ENCODE measurements at places on chromosomes 1 and 21.
A peak's percentile ranks its signal among the peaks of the same experiment; 100 is the strongest.

DNA sequence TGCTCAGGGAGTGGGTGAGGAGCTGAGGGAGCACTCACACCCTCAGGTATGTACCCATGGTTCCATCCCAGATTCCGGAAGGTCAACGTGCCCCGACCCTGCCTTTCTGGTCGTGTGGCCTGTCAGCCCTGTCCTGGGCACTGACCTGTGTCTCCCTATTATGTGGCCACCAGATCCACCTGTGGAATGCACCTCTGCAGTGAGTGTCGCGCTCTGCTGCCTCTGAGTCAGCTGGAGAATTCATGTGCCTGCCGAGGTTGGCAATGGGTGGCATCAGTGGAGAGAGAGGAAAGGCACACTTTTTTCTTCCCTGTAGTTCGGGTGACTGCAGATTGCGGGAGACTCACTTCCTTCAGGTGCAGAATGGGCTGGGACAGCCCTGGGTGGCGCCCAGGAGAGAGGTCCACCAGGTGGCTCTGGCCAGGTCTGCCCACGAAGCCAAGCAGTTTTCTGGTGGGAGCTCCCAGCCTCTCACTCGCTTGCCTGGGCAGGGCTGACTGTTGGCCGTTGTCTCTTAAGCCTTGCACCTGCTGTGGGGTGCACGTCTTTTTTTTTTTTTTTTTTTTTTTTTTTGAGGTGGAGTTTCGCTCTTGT lies 176.1 kb upstream of the TMEM51 start:
- no peak for DNase-seq

GRCh38 chr1:221289103-221289502 lies 409.9 kb downstream of the HLX start:
- DNase-seq = no peak

DNA sequence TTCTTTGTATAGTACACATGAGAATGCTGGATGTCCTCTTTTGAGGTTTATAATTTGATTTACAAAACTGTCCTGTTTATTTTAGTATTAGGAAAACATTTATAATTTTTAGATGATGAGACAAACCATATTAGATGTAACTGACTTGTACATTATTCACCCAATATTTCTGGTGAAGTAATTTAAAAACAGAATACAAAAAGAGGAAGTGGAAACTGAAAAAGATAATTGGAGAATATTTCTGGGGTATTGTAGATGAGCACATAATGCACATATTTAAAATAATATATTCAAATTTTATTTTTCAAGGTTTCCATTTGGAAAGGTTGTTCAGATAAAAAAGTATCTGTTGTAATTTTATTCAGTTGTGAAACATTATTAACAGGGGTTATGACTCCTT lies 40.7 kb downstream of the XPR1 start:
- no peak for DNase-seq

DNA sequence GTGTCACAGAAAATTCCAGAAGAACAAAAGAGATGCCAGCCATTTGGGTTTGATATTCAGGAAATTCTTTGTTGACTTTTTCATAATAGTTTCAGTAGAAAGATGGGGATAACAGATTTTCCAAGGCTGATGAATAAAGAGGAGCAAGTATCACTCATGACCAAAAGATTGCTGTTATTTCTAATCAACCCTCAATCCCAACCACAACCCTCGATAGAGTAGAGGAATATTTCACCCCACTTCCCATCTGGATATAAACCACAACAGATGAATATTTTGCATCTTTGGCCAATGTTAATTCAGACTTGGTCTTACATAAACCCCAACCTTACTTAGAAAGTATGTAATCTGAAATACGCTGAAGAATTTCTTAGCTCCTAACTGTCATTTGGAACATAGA lies 232.4 kb downstream of the SEC16B start:
- DNase-seq = no peak

- DNase-seq = no peak
These were observed 120.1 kb downstream of the AKT3 start for GRCh38 chr1:243729956-243730355.

- DNase-seq = peak; percentile 94
These were observed 70.2 kb upstream of the ERRFI1 start for GRCh38 chr1:8096105-8097011.

DNA sequence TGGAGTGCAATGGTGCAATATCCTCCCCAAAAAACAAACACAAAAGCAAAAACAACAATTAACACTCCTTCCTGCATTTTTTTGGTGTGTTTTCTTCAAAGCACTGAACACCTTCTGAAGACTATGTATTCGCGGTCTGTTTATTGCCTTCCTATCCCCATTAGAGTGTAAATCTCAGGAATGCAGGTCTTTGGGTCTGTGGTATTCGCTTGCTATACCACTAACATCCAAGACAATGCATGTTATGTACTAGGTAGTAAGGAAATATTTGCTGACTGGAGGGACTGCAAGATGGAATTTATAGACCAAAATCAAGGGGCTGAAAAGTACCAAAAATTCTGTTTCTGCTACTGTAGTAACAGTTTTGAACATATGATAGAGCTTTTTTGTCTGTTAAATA lies 299.4 kb downstream of the RYR2 start:
- no peak for DNase-seq

GRCh38 chr1:39268112-39268581 lies 63.7 kb downstream of the MACF1 start:
- peak; percentile 79 for DNase-seq

- DNase-seq = peak; percentile 82
These were observed 6.0 kb upstream of the PITHD1 start for GRCh38 chr1:23772049-23772853.

DNA sequence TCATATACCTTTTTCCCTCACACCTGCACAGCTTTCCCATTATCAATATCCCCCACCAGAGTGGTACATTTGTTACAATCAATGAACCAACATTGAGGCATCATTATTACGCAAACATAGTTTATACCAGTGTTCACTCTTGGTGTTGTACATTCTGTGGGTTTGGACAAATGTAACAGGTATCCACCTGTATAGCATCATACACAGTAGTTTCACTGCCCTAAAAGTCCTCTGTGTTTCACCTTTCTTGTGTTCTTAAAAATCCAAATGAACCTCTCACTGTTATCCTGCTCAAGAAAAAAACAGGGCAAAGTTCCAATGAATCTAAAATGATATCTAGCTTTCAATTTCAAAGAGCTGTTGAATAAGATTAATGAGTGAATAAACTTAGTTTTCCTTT lies 45.9 kb upstream of the NR5A2 start:
- DNase-seq = no peak

- DNase-seq = no peak
These were observed 8.6 kb upstream of the RCAN1 start for GRCh38 chr21:34623516-34623915.

GRCh38 chr1:220224033-220224432 lies 48.2 kb downstream of the RAB3GAP2 start:
- no peak for DNase-seq

GRCh38 chr1:32266921-32267591 lies 16.0 kb downstream of the LCK start:
- DNase-seq = peak; percentile 72

GRCh38 chr1:33575324-33575879 lies 103.0 kb downstream of the ZSCAN20 start:
- DNase-seq = no peak

GRCh38 chr21:36706482-36706852 lies 7.6 kb downstream of the SIM2 start:
- no peak for DNase-seq

DNA sequence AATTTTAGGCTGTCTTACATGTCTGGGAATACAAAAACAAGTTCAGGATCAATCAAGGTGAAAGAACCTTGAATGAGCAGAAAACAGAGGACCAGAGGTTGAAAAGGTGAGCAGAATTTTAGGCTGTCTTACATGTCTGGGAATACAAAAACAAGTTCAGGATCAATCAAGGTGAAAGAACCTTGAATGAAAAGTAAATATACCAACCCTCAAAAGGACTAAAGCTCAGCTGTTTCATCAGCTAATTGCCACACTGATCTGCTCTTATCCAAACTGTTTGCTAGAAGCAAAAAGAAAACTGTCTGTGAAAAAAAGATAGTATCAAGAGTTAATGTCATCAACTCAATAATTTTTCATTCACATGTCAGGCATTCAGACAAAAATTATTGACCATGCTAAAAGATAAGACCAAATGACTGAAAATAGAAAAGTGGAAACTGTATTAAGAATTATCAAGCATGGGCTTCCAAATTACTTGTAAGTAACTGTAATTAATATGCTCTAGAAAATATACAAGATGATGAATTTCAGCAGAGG lies 69.2 kb downstream of the LTN1 start:
- DNase-seq = no peak
